ENCODE measurements at places on chromosomes 5 and 9. TPM values are rescaled to one million over a fixed set of nuclear protein-coding genes. Genes with fewer than 3 reads are reported as not detected.

- no peak for DNase-seq
Observed at GRCh38 chr9:91162784-91163443, 198.8 kb downstream of the AUH start.

The WHRN gene
- total RNA-seq, result 5.1 TPM

- DNase-seq, result no peak
Observed at GRCh38 chr5:27701931-27702903, 663.8 kb upstream of the CDH9 start.

GRCh38 chr9:79955300-79955699, 383.5 kb downstream of the TLE4 start:
- no peak for DNase-seq

GRCh38 chr5:17014686-17015085, 78.6 kb upstream of the MYO10 start:
- no peak for DNase-seq

DNA sequence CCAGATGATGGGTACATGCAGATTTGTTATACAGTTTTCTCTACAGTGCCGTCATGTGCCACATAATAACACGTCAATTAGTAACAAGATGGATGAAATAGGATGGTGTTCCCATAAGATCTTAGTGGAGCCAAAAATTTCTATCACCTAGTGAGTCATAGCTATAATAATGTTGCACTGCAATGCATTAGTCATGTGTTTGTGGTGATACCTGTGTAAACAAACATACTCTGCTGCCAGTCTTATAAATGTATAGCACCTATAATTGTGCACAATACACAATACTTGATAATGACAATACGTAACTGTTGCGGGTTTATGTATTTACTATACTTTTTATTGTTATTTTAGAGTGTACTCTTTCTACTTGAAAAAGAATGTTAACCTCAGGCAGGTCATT, 865.4 kb downstream of the MAT2B start:
- DNase-seq, result no peak

DNA sequence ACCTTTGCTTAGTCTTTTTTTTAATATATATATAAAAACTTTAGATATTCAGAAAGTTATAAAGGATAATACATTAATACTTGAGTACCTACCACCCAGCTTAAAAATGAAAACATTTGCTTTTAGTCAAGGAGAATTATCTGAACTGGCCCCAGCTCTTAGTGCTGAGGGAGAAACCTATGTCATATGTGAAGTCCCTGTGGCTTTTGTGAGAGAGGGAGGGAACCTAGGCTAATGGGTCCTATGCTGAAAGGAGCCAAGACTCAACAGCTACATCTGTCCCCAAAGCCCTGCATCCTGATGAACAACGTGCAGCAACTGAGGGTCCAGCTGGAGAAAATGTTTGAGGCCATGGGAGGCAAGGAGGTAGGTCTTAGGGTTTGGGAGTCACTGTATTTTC, 92.0 kb upstream of the RUSC2 start:
- no peak for DNase-seq

GRCh38 chr5:115180165-115180709, 10.5 kb upstream of the TRIM36 start:
- no peak for DNase-seq

- no peak for DNase-seq
Observed at GRCh38 chr5:119541716-119542115, 87.6 kb upstream of the FAM170A start.

GRCh38 chr5:134273642-134274395, 47.9 kb upstream of the PPP2CA start:
- no peak for DNase-seq

DNA sequence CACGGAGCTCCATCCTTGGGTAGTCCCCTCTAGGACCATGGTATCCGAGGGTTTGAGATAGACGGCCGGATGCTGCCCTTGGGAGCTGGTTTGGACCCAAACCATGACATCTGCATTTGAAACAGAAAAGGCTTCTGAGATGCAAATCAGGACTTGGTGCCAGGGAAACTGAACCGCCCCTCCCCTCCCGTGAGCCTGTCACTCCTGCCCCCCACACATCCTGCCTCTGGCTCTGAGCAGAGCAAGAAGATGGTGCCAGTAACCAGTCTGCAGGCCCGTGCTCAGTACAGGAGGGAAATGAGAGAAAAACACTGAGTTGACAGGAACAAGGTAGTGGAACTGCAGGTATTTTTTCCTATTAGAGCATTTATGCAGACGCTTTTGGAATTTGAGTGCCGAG, 18.6 kb downstream of the ARPC5L start:
- no peak for DNase-seq

The CLTB gene
- 192 TPM for total RNA-seq

- no peak for DNase-seq
Observed at GRCh38 chr9:14327036-14327435, 13.1 kb upstream of the NFIB start.

- no peak for DNase-seq
Observed at GRCh38 chr5:94094793-94095441, 353.5 kb upstream of the POU5F2 start.

GRCh38 chr9:126630458-126631237, 16.9 kb downstream of the LMX1B start:
- no peak for DNase-seq

DNA sequence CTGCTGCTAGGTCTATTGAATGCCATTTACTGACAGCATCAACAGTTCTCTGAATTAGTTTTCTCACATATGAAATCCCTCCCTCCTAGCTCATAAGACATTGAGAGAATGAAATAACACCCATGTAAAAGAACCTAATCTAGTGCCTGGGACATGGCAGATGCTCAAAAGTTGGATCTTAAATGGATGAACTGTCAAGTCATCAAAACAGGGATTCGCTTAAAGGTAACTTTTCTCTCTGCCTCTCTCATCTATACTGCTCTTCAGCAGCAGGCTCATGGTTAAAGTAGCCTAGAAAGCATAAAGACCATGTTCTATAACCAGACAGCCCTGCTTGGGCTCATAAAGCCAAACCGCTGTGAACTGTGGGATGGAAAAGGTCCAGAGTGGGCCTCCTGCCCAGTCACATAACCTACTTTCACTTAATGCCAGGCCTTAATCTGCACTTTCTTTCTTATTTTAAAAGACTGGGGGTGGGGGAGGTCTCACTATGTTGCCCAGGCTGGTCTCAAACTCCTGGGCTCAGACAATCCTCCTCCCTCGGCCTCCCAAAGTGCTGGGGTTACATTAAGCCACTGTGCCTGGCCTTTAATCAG, 3.7 kb downstream of the TMEM245 start:
- no peak for DNase-seq

DNA sequence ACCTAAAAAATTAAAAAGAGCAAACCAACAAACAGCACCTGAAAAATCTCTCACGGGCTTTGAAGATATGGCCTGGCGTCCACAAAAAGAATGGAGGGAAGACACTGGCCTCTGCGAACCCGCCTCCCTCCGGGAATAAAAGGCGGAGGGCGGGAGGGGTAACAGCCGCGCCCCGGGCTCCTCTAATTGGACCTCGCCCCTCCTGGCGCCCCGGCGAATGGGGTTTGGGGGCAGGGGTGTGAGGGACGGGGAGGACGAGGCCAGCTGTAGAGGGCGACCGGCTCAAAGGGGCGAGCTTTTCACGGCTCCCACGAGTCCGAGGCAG, 753 bp downstream of the FANCC start:
- DNase-seq, result peak; percentile 7

- DNase-seq, result no peak
Observed at GRCh38 chr5:32865475-32865874, 154.4 kb downstream of the NPR3 start.

- no peak for DNase-seq
Observed at GRCh38 chr5:56681346-56681745, 134.0 kb upstream of the MAP3K1 start.

GRCh38 chr5:151663617-151664293, 23.0 kb downstream of the SPARC start:
- DNase-seq, result no peak

- DNase-seq, result no peak
Observed at GRCh38 chr9:131899296-131900228, 159.7 kb upstream of the RAPGEF1 start.

GRCh38 chr9:90107726-90108655, 503.2 kb downstream of the GADD45G start:
- no peak for DNase-seq

DNA sequence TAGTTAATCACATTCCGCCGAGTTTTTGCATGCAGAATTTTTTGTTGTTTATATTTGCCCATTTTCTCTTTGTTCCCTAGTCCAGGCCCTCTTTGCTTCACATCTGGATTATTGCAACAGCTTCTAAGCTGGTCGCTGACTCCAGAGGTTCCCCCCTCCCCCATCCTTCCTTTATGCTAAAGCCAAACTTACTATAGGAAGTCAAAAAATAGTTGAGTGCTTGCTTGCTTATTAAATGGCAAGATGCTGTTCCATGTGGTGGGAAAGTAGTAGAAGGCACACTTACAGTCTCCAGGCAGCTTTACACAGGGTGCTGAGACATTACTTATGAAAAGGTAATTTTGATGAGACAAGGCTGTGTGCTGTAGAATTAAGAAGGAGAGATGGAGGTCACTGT, 1.3 kb downstream of the ZBTB34 start:
- DNase-seq, result no peak

DNA sequence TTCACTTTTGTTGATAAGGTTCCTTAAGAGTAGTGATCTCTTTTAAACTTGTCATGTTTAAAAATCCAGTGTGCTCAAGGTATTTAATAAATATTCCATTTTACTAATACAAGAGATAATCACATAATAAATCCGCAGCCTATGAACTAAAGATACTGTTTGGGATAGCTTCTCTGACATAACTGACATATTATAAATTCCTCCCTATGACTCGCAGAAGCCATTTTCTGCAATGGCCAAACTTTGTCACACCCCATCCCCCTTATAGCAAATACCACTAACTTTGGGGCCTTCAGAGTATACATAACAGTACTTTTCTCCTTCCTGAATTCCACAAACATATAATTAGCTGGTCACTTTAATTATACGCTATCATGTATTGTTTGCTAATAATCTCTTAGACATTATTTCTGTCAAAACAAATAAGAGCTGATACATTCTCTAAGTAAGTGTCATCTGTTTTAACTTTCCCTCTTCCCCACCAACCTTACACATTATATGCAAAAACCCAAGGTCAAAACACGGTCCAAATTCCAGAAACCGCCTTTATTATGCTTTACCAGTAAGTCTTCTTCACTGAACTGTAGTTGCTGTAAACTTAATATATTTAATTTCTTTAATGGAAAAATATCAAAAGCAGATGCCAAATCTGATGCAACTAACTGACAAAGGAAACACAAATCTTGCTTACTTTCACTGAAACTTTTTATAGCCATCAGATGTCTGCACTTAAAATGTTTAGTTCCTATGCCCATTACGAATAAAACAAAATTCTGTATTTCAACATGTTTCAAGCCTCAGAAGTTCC, 971 bp downstream of the TMEM267 start:
- DNase-seq, result no peak

DNA sequence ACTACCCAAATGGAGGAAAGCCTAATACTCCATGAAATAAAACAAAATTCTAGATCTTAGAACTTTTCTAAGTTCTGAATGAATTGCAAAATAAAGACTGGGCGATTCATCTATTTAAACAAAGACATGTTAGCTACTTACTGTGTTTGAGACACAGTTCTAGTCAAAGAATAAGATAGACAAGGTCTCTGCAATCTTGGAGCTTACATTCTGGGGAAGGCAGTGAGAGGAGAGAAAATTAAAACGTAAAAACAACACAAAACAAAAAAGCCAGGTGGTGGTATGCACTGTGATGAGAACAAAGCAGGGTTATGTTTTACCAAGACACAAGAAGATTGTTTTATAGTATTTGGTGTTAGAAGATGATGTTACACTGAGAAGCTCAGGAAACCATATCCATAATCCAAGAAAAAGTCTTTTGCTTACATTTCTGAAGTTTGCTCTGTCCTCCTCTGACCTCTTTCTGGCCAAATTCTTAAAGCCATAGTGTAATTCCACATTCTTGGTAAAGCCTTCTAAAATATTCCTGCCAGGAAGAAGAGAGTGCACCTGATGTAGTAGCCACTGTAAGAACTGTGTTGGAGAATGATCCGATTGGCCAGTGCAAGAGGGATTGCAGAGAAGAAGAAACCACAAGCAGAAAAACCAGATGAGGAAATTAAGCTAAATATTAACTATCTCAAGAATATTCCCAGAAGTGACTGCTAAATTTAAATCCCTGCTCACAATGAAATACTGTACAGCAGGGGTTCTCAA, 218.4 kb downstream of the PCSK1 start:
- no peak for DNase-seq

GRCh38 chr5:59813761-59814536, 79.6 kb downstream of the PDE4D start:
- no peak for DNase-seq

DNA sequence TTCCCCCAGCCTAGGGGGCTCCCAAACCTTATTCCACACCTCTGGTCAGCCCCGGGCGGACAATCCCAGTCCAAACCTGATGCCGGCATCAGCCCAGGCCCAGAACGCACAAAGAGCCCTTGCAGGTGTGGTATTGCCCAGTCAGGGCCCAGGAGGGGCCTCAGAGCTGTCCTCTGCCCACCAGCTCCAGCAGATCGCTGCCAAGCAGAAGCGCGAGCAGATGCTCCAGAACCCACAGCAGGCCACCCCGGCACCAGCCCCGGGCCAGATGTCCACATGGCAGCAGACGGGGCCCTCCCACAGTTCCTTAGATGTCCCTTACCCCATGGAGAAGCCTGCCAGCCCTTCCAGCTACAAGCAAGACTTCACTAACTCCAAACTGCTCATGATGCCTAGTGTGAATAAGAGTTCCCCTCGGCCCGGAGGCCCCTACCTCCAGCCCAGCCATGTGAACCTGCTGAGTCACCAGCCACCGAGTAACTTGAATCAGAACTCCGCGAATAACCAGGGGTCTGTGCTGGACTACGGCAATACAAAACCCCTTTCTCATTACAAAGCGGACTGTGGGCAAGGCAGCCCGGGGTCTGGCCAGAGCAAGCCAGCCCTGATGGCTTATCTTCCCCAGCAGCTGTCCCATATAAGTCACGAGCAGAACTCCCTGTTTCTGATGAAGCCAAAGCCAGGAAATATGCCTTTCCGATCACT, 27.6 kb upstream of the LTC4S start:
- DNase-seq, result no peak

DNA sequence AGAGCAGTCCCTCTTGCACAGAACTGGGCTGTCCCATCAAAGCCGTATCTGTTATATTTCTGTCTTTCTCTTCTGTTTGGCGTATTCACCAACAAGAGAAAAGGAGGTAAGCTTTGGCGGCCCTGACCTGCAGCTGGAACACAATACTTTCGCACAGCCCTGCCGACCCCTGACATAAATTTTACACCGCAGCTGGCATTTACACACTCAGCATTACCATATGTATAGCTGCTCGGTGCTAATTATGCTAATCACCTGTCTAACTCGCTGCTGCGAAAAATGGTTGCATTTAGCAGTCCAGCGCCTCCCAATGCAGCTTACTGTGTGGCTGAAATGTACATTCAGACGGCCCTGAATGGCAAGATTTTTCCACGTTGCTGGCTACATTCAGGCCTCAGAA, 20.8 kb downstream of the PTCH1 start:
- no peak for DNase-seq

The LRRC26 gene
- not detected for total RNA-seq

Measured in thoracic aorta (tissue), 2 donors.